Pancreas (tissue), 10 donors: ENCODE measurements at places on chromosomes 12 and 14. TPM values are rescaled to one million over a fixed set of nuclear protein-coding genes. Genes with fewer than 3 reads are reported as not detected.
A peak's percentile ranks its signal among the peaks of the same experiment; 100 is the strongest.

GRCh38 chr12:55829967-55830600, 697 bp upstream of the DNAJC14 start:
- peak overlapping the region; percentile 94 for H3K4me3 ChIP-seq
- H3K27ac ChIP-seq, result peak overlapping the region; percentile 87
- H3K4me1 ChIP-seq, result peaks cover 10% of the 10 kb centered on the region

C12orf75 gene
- 104 TPM for polyA plus RNA-seq

- no peak for DNase-seq
- H3K27ac ChIP-seq, result peak overlapping the region; percentile 46
- no peaks in the 10 kb centered on the region for H3K36me3 ChIP-seq
- H3K27me3 ChIP-seq, result no peaks in the 10 kb centered on the region
- H3K4me1 ChIP-seq, result peaks cover 25% of the 10 kb centered on the region
Observed at GRCh38 chr14:49986343-49987014, 93.6 kb downstream of the ARF6 start.

DNA sequence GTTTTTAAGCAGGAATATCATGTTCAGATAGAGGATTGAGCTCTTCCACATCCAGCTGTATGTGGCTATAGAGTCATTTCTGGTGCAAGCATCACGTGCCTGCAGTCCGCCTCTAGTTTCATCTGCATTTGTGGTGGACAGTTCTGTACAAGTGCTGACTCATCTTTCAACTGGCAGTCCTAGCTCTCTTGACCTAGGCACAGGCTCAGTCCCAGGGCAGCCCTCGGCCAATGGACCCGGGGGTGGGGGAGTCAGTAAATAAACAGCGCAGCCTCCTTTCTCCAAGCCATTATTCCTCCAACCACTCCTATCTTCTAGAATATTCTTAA, 41.8 kb upstream of the FRMD6 start:
- H3K4me1 ChIP-seq, result no peaks in the 10 kb centered on the region
- H3K27ac ChIP-seq, result no peak overlapping the region
- no peak overlapping the region for H3K4me3 ChIP-seq
- H3K36me3 ChIP-seq, result no peaks in the 10 kb centered on the region

ABCB9 gene
- polyA plus RNA-seq, result 6.7 TPM

RNASE1 gene
- polyA plus RNA-seq, result 177 TPM

HRK gene
- 0.05 TPM for polyA plus RNA-seq

- no peak overlapping the region for H3K4me3 ChIP-seq
- H3K27ac ChIP-seq, result no peak overlapping the region
- no peak for DNase-seq
- H3K36me3 ChIP-seq, result no peaks in the 10 kb centered on the region
Observed at GRCh38 chr12:104154286-104154685, 16.3 kb upstream of the NFYB start.

- no peak overlapping the region for H3K4me3 ChIP-seq
- H3K27ac ChIP-seq, result peak overlapping the region; percentile 76
- H3K27me3 ChIP-seq, result no peaks in the 10 kb centered on the region
Observed at GRCh38 chr12:110001596-110001995, 2.4 kb downstream of the ANKRD13A start.

STAB2 gene
- polyA plus RNA-seq, result 0.08 TPM

DNA sequence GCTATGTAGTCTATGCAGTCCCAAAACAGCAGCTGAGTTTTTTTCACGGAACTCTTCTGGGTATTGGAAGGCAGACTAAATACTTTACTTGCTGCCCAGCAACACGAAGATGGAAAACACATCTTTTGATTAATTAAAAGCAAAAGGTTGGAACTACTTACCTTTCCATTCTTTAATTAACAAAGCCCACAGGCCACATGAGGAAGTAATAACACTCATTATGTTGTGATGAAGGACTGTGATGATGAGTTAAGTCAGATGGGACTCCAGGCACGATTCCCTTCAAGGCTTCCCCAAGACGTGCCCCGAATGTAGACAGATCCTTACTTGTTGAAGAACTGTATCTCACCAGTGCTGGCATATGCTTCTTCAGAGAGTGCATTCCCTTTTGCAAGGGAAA, 129.0 kb downstream of the WIF1 start:
- no peak for DNase-seq
- H3K4me1 ChIP-seq, result no peaks in the 10 kb centered on the region
- H3K27ac ChIP-seq, result no peak overlapping the region
- H3K4me3 ChIP-seq, result no peak overlapping the region
- H3K36me3 ChIP-seq, result no peaks in the 10 kb centered on the region

GRCh38 chr12:130300090-130300489, 37.6 kb upstream of the PIWIL1 start:
- H3K27me3 ChIP-seq, result no peaks in the 10 kb centered on the region
- no peak overlapping the region for H3K4me3 ChIP-seq
- no peak for DNase-seq

GRCh38 chr14:59325906-59326305, 137.4 kb downstream of the DAAM1 start:
- no peak for DNase-seq
- no peak overlapping the region for H3K4me3 ChIP-seq
- no peaks in the 10 kb centered on the region for H3K36me3 ChIP-seq
- H3K27me3 ChIP-seq, result no peaks in the 10 kb centered on the region
- no peaks in the 10 kb centered on the region for H3K4me1 ChIP-seq
- H3K27ac ChIP-seq, result no peak overlapping the region

DNA sequence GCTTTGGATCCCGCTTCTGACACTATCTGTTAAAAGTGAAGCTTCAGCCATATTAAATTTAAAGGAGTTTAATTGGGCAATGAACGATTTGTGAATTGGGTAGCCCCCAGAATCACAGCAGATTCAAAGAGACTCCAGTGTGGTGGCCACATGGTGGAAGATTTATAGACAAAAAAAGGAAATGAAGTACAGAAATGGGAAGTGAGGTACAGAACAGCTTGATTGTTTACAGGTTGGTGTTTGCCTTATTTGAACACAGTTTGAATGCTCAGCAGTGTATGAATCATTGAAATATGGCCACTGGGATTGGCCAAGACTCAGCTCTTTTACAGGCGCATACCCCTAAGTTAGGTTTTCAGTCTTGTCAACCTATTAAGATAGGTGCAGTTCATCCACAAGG, 21.9 kb downstream of the CCDC91 start:
- H3K36me3 ChIP-seq, result no peaks in the 10 kb centered on the region
- no peak overlapping the region for H3K27ac ChIP-seq
- H3K4me3 ChIP-seq, result no peak overlapping the region
- H3K27me3 ChIP-seq, result no peaks in the 10 kb centered on the region
- no peaks in the 10 kb centered on the region for H3K4me1 ChIP-seq

GRCh38 chr14:54672181-54672580, 105.3 kb downstream of the SAMD4A start:
- no peak for DNase-seq
- H3K27me3 ChIP-seq, result no peaks in the 10 kb centered on the region
- H3K27ac ChIP-seq, result no peak overlapping the region
- no peaks in the 10 kb centered on the region for H3K4me1 ChIP-seq
- no peak overlapping the region for H3K4me3 ChIP-seq

SOCS2 gene
- 14.8 TPM for polyA plus RNA-seq

DNA sequence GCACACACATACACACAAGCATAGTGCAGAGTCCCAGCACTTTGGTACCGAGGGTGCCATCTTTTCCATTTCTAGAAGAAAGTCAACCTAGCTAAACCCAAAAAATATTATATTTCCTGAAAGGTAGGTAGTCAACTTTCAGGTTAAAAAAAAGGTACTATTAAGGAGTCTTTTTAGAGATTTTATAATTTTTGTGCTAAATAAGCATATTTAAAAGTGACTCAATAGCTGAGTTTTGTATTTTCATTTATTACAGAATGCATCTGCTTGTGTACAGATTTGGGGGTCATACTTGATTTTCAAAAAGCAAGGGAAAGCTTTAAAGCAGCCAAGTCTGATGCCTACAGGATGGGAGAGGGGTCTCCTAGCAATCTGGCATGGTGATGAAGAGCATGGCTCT, 34.6 kb downstream of the DCAF5 start:
- no peak overlapping the region for H3K4me3 ChIP-seq
- peaks cover 4% of the 10 kb centered on the region for H3K36me3 ChIP-seq
- peaks cover 4% of the 10 kb centered on the region for H3K4me1 ChIP-seq
- DNase-seq, result no peak

DNA sequence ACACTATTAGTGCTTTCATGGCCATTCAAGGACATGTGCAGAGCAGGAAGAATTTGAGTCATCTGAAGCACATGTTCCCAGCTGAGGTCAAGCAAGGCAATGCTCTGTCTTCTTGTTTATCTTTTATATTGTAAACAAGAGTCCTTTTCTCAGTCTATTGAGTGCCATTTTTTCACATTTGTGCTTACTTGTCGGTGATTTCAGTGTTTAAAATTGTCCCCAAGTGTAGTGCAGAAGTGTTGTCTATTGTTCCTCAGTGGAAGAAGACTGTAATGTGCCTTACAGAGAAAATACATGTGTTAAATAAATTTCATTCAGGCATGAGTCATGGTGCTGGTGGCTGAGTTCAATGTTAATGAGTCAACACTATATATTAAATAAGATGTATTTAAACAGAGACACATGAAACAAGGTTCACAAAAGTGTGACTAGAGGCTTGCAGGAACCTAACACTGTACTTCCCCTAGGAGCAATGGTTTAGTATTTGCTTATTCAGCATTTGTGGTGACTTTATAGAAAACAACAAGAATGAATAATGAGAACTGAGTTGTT, 391.1 kb downstream of the LRIG3 start:
- H3K36me3 ChIP-seq, result no peaks in the 10 kb centered on the region
- DNase-seq, result no peak
- no peaks in the 10 kb centered on the region for H3K27me3 ChIP-seq

GRCh38 chr14:96762650-96763049, 34.5 kb upstream of the VRK1 start:
- H3K4me3 ChIP-seq, result no peak overlapping the region
- no peak for DNase-seq
- no peaks in the 10 kb centered on the region for H3K4me1 ChIP-seq
- H3K27ac ChIP-seq, result no peak overlapping the region

DNA sequence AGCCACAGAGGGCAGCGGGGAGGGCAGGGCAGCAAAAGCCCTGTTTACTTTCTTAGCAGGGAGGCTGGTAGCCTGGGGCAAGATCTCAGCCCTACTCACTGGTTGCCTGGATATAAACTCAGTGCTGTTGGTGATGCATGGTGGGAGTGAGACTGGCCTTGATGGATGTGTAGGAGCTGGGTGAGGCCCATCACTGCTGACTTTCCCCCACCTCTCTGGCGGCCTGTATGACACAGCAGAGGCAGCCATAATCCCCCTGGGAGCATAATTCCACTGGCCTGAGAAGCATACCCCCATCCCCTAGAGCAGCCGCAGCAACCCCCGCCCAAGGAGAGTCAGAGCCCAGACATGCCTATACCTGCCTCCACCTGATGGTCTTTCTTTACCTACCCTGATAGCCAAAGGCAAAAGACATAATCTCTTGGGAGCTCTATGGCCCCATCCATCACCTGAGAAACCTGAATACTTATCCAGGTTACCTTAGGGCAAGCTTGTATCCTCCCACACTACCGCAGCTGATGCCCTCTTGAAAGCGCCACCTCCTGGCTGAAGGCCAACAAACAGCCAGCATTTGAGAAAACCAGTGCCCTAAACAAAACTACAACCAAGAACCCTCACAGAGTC, 59.3 kb downstream of the DNAI7 start:
- H3K27me3 ChIP-seq, result no peaks in the 10 kb centered on the region
- no peak overlapping the region for H3K27ac ChIP-seq
- no peak overlapping the region for H3K4me3 ChIP-seq
- H3K36me3 ChIP-seq, result no peaks in the 10 kb centered on the region
- no peaks in the 10 kb centered on the region for H3K4me1 ChIP-seq
- no peak for DNase-seq

DNA sequence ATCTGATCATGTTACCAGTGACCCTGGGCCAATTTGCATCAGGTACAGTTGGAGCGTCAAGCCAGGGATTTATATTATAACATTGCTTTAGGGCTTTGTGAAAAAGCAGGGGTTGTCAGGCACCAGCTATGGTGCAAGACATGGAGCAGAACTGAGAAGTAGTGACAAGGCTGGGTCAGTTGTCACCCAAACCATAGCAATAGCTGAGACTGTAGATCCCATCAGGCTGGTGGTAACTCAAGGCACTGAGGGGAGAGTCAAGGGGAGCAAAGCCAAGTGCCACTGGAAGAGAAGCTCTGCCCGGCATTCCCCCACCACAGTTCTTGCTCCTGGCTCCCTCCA, 16.9 kb downstream of the BCL2L14 start:
- H3K4me3 ChIP-seq, result no peak overlapping the region
- no peaks in the 10 kb centered on the region for H3K27me3 ChIP-seq
- no peaks in the 10 kb centered on the region for H3K4me1 ChIP-seq
- H3K27ac ChIP-seq, result no peak overlapping the region

DNA sequence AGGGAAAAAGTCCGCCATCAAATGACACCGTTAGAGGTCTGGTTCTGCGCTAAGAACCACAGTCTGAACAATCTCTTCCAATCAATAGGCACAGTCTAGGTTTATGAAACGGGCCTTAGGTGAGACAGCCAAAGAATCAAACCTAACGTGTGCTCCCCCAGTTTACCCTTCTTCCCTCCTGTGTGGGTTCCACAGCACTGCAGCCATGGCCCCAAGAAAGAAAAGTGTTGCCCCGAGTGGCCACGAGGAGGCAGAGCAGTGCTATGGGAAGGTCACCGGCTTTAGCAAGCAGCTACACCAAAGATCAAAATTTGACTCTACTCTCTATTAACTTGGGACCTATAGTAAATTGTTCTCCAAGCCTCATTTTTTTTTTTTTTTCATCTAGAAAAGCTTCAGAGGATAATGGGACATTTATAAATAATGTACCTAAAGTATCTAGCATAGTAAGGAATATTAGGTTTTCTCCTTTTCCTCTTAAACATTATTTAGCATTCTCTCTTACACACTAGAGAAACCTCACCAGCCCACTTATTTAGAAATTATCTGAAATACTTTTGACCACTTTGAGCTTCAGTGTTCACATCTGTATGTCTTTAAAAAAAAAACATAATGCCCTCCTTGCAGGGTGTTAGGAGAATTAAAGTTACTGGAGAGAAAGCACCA, 70.2 kb upstream of the GPHB5 start:
- peak; percentile 68 for DNase-seq
- no peaks in the 10 kb centered on the region for H3K36me3 ChIP-seq
- H3K4me1 ChIP-seq, result peaks cover 3% of the 10 kb centered on the region
- H3K27me3 ChIP-seq, result no peaks in the 10 kb centered on the region
- no peak overlapping the region for H3K4me3 ChIP-seq

DNA sequence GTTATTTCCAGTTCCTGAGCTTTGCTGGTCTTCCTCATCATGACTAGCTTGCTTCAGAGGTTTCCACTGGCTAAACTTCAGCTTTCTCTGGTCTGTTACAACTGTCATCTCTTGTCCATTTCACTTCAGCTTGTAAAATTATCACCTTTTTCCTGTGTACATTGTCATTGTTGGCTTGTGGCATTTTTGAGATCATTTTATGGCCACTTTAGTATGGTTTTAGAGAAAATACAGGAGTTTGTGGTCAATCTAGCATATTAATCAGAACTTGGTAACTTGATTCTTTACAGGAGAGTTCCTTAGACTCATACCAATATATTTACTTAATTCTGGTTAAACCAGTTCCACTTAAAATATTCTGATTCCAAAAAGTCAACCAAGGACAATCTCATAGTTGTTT, 235.9 kb upstream of the KITLG start:
- DNase-seq, result no peak
- no peak overlapping the region for H3K27ac ChIP-seq
- H3K27me3 ChIP-seq, result no peaks in the 10 kb centered on the region
- no peaks in the 10 kb centered on the region for H3K36me3 ChIP-seq
- H3K4me1 ChIP-seq, result peaks cover 11% of the 10 kb centered on the region
- H3K4me3 ChIP-seq, result no peak overlapping the region

- no peak overlapping the region for H3K27ac ChIP-seq
- H3K4me1 ChIP-seq, result no peaks in the 10 kb centered on the region
- no peaks in the 10 kb centered on the region for H3K27me3 ChIP-seq
- no peak overlapping the region for H3K4me3 ChIP-seq
Observed at GRCh38 chr12:58593557-58594304, 326.6 kb downstream of the LRIG3 start.

B4GALNT1 gene
- 0.61 TPM for polyA plus RNA-seq

RTL1 gene
- 0.02 TPM for polyA plus RNA-seq

MAP1LC3B2 gene
- polyA plus RNA-seq, result 1.8 TPM

IKZF4 gene
- polyA plus RNA-seq, result 3.7 TPM

TPH2 gene
- polyA plus RNA-seq, result not detected
